ENCODE measurements at places on chromosomes 3 and 15.

DNA sequence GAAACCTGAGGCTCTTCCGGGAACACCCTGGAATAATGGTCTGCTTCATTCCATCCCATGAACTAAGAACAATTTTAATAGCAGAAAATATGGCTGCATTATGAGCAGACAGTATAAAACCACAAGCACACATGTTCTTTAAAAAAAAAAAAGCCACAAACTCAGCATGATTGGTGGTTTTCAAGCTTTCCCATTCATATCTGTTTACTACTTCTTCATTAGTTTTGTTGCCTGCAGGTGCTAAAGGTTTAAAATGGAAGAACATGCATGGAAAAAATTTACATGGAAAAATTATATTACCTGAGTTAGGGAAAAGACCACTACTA is 137.9 kb upstream of the HES1 start:
- no peak for DNase-seq

GRCh38 chr15:94059013-94059587 is 172.3 kb upstream of the MCTP2 start:
- no peak for DNase-seq

GRCh38 chr3:36600404-36600803 is 163.9 kb downstream of the DCLK3 start:
- no peak for DNase-seq

GRCh38 chr3:115581362-115582135 is 41.8 kb upstream of the GAP43 start:
- DNase-seq, result no peak

All from retinal pigment epithelial cell (primary cell).